Epithelial cell of proximal tubule (primary cell): ENCODE measurements at places on chromosomes 1 and 21.

GRCh38 chr1:51316846-51317120, 13.6 kb downstream of the TTC39A start:
- DNase-seq = no peak

DNA sequence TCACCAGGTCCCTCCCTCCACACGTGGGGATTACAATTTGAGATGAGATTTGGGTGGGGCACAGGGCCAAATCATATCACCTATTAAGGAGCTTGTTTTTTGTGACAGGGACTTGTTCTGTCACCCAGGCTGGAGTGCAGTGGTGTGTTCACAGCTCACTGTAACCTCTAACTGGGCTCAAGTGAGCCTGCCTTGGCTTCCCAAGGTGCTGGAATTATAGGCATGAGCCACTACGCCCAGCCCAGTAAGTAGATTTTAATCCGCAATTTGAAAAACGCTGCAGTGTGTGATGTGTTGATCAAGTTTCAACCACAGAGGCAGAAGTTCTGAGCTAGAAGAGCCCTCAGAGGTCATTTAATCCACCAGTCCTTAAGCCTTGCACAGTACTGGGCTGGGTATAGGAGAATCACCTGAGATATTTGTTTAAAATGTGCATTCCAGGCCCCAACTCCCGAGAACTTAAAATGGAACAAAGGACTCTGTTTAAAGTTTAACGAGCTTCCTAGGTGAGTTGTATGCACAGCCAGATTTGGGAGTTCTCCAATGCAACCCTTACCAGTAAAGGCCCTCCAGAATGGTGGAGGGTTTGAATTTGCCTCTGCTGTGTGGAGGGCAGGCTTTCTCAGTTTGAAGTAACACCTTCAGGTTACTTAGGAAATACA, 13.4 kb downstream of the RPL11 start:
- no peak for DNase-seq

GRCh38 chr1:182301467-182302198, 90.0 kb downstream of the GLUL start:
- DNase-seq = no peak

DNA sequence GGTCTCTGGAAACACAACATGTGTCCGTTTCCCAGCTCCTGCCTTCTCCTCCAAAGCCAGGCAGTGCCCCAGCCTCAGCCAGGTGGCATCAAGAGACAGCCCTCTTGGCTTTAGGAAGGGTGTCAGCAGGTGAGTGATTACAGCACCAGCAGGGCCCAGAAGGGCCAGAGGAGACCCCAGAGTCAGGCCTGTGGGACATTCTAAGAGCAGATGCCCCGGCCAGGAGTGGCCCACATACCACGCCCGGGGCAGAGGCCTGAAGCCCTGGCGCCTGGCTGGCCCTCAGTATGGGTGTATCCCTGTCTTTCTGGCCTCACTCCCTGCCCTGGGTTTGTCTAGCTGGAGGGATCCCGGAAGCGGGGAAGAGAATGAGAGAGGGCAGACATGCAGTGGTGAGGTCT, 109.2 kb downstream of the CASZ1 start:
- DNase-seq = no peak

DNA sequence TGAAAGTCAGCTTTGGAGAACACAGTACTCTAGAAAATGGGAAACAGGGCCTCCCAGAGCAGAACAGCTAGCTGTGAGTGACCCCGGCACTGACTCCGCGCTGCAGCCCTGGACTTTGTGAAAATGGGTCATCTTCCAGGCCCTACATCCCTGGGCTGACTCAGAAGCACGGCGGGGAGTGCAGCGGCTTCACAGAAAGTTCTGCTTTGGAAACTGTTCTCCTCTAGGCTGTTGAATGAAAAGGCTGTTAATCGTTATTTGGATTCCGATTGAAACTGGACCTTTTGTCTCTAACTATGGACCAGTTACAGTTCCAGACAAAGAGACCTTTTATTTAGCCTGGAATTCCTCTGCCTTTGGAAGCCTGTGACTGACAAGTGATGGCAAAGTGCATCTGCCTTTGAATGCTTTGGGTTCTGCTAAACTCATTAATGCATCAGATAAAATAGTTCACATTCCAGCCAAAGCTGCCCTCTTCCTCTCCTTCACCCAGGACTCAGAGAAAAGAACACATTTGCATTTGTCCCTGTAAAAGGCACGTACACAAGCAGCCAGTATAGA, 144.9 kb upstream of the HOOK1 start:
- no peak for DNase-seq

DNA sequence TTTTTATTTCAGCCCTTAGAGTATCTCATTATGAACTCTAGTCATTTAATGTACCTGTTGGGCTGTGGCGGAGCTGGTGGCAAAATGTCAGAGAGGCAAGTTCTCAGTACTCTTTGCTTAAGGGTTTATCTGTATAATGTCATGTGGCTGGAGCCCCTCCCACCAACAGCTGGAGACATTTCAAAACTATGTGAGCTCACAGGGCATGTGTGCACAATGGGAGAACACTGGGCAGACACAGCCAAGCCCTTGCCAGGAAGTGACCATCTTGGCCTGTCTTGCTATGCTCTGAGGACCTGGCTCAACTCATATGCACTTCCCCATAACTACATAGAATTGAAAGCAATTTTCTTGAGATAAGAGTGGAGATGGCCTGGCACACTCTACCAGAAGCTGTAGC, 296.4 kb downstream of the PTPRU start:
- DNase-seq = no peak

DNA sequence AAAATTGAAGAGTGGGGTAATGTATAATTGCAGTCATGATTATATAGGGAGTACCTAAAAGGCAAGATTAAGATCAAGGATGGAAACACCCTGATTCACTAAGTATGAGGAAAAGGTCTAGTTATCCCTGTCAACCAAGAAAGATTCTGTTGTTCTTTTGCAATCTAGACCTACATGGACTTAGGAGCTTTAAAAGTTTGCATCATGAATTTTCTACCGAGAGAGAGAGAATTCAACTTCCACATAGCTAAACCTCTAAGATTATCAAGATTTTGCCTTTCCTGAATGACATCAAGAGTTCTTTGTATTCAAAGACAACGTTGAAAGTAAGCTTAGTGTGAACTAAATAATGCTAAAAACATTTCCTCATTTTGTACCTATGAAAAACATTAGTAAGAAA, 78.8 kb upstream of the RBM34 start:
- no peak for DNase-seq

- DNase-seq = no peak
Observed at GRCh38 chr1:199399996-199400724, 627.4 kb upstream of the NR5A2 start.

DNA sequence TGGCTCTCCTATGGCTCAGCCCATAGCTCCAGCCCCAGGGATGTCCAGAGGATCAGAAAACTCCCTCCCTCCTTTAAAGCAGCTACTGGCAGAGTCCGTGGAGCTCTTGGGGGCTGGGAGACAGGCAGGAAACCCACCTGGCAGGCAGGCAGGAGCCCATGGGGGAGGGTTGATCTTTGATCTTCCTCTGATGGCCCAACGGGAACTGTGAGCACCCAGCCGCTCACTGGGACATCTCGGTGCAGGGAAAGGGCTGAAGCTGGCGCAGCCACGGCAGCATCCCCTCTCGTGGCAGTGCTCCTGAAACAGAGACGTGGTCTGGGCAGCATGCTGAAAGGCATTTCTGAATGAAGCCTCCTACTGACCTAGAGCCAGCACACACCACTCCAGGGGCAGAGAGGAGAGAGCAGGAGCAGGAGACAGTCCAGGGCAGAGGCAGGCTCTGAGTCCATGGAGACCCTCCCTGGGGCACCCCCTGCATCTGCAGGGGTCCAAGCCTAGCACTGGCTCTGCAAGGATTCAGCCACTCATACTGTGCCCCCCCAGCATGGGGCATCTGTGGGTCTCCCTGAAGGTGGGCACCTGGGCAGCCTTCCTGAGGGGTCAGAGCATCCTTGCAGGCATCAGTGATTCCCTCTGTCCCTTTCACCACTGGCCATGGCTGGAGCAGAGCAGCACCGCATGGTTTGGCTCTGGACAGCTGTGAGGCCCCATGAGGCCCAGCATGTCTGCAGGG, 4.9 kb upstream of the SLX9 start:
- DNase-seq = no peak

- no peak for DNase-seq
Observed at GRCh38 chr1:23868557-23869016, 497 bp upstream of the FUCA1 start.

GRCh38 chr1:64584479-64584878, 114.5 kb downstream of the CACHD1 start:
- no peak for DNase-seq

DNA sequence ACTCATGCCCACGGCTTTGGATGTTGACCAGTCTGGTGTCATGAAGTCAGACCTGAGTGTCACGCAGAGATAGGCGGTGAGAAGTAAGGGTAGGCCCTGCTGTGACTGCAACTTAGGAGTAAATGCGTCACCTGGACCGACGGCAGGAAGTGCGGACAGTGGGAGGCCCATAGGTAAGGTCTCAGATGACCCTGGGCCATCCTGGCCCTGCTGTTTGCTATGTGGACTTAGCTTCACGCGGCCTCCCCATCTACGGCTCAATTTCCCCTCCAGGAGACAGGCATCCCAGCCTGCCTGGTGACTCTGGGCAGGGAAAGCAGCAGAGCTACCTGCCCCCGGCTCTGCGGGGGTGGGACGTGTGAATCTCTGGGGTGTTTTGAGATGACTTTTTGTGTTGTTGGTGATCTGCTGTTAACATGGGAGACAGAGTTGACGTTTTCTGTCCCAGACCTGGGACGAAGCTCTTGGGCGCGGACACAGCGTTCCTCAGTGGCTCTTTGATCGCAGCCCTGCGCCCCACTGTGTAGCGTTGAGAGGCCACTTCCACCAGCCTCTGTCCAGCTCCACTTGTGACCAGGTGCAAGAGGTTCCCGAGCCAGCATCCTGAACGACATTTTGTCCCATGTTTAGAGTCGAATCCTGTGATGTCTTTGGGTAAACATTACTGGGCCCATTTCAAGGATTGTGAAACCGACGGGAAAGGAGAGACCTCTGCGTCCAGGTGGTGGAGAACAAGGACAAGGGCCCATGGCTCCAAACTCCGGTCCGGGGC, 39.9 kb downstream of the CRYAA start:
- DNase-seq = no peak

DNA sequence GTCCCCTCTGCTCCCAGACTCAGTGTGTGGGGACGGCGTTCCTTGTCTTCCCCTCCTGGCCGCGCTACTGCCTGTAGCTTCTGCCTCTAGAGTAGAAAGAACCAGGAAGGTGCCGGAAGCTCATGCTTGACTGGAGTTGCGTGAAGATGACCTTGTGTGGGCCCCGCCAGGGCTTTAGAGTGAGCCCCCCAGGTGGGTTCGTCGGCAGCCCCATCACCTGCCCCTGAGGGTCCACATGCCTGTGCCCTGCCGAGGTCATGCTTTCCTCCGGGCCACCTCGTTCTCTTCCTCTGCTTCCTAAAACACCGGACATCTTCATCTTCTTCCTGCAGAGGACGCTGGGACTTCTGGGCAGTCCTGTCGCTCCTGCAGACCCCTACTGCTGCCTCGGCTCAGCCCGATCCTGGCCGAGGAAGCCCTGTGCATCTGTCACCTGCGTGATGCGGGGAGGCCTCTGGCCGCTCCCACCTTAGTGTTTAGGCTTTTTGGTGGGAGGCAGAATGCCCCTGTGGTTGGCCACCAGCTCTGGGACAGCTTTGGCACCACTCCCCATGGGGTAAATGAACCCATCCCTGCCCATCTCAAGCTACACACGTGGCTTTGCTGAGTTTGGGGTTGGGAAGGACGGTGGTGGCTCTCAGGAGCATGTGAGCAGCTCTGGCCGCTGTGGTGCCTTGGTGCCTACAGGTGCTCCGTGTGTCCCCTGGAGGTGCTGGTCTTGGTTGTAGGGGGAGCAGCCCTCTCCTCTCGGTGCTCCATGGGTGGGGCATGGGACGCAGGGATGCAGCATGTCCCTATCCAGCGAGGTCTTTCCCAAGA, 12.3 kb downstream of the OBSCN start:
- no peak for DNase-seq

- DNase-seq = no peak
Observed at GRCh38 chr1:222889440-222889839, 74.6 kb downstream of the DISP1 start.

GRCh38 chr1:116558140-116558549, 12.7 kb downstream of the CD58 start:
- no peak for DNase-seq

- DNase-seq = no peak
Observed at GRCh38 chr21:35006248-35006647, 42.9 kb downstream of the RUNX1 start.

- DNase-seq = no peak
Observed at GRCh38 chr1:239955431-239955830, 136.3 kb upstream of the FMN2 start.

DNA sequence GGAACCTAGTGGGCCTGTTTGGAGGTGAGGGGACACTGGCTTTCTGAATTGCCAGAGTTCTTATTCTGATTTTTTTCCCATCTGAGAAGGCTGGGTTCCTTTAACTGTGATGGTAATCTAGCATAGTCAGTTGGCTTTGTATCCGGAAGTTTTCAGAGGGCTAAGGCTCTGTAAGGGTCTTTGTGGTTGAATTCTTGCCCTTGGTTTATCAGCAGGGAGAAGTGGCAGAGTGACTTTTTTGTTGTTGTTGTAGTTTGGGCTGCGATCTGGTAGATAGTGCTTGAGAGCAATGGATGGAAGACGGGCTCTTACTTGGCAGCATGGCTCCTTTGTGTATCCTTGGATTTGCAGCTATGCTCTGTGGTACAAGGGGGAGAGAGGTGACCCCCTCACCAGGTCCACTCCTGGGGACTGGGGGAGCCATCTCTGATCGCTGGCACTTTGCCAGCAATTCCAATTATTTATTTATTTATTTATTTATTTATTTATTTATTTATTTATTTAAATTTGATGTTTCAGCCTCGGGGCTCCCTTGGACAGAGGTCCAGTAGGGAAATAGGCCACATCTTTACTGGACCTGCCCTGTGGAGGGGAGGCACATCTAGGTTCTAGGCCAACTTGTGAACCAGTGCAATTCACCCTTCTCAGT, 18.5 kb downstream of the TCP10L start:
- DNase-seq = no peak

- no peak for DNase-seq
Observed at GRCh38 chr1:35191429-35192055, 1.4 kb downstream of the SFPQ start.

- DNase-seq = no peak
Observed at GRCh38 chr1:30376054-30376697, 347.2 kb downstream of the MATN1 start.

GRCh38 chr1:66226985-66227384, 307.0 kb upstream of the SGIP1 start:
- no peak for DNase-seq

DNA sequence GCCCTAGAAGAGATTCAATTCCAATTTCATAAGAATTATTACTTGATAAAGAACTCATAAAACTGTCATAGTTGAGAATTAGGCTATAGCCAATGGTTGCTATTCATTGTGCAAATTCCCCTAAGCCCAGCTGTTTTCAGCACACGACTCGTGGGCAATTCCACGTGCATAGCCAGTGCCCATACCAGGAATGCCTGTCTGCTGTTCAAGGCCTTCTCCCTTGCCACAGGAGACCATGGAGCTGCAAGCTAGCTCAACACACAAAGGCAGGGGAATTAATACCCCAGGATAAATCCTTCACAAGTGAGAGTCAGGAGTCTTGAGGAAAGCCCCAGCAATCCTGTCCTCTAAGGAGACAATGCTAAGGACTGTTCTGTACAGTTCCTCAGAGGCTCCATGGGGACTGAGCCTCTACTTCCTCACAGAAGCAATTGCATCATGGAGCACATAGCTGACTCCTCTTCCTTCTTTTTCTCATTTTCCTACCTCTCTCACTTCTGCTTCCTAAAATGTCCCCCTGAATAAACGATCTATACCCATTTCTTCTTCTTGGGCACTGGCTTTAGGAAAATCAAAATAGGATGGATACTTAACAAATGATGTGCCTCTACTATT, 19.1 kb upstream of the CHRM3 start:
- no peak for DNase-seq
